ENCODE measurements at places on chromosomes 4 and X.

DNA sequence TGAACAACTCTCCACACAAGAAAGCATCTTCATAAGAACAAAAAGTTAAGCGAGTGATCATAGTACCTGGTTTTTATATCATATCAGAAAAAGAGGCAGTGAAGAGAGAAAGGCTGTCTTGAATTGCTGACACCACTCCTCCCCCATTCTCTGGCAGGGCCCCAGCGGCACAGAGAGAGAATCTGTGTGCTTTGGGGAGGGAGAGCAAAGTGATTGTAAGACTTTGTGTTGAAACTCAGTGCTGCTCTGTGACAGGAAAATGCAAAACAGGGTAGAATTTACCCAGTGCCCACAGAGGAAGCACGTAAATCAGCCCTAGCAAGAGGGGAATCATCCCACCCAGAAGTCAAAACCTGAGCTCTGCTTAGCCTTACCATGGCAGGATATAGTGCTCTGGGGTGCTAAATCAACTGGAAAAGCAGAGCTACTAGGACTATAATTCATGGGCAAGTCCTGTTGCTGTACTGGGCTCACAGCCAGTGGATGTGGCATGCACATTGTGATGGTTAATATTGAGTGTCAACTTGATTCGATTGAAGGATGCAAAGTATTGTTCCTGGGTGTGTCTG, 174.6 kb downstream of the PRR32 start:
- DNase-seq = no peak

- DNase-seq = no peak
These were observed 180.4 kb upstream of the RASGEF1B start for GRCh38 chr4:81652069-81652478.

DNA sequence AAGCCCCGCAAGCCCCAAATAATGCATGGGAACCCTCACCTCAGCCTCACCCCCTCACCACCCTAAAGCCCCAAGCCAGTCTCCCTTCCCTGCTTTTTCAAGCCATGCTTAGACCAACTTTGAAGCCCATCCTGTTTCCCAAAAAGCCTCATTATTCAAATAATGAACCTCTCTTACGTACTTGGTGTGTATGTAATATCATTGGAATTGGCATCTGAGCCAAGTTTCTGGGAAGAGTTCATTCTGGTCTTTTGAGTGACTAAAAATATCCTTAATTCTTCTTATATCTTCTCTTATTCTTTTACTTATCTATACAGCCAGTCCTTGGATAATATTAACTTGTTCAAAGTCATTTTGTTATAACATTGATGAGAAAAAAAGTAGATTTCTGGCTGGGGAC, 875.8 kb upstream of the SLIT2 start:
- DNase-seq = no peak

GRCh38 chrX:130772105-130772775, 130.8 kb downstream of the ENOX2 start:
- no peak for DNase-seq

- no peak for DNase-seq
These were observed at the start of gene EGFL6 for GRCh38 chrX:13569479-13570260. EGFL6 (plus strand) TSS chrX:13569601; CDS start chrX:13569862, 261 bp downstream.

- no peak for DNase-seq
These were observed 128.2 kb downstream of the SLC7A11 start for GRCh38 chr4:138113819-138114400.

DNA sequence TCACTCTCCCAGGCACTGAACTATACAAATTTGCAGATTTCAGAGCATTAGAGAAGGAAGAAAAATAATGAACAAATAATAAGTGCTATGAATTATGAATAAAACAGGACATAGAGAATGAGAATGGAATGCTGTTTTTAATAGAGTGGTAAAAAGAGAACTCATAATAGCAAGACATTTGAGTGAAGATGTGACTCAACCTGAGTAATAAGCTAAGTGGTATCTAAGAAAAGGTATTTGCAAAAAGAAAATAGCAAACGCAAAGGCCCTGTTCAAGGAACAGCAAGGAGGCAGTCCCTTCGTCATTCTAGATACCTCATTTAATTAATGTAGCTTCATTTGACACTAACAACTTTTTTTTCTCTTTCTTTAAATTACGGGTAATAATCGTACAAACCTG, 1910.0 kb upstream of the TENM3 start:
- DNase-seq = no peak

DNA sequence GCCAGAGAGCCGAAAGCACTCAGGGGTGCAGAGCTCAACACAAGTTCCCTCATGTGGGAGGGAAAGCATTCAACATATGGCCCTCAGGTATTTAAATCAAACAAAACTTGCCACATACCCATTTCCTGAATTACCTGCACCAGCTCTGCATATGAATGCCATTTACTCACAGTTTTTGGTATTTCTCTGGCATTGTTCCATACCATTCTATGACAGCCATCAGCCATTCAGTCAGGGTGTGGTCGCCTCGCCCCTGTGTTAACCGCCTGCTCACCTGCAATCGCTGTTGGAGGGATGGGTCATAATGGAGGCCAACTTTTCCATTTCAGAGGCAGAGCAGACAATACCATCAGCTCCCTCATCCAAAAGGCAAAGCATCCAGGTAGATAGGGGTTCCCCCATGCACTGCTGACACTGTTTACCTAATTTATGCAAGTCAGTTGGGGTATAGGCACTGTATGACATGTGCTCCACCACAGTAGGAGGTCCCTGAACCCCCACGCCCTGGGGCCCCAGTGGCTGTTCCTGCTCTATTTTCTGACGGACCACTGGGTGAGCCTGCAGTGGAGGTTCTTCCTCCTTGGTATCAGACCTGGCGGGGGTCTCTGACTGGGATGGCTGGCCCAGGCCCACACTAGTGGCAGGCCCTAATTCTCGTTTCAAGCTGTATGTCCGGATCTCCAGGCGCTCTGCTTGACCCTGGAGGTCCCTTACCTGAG, 227.1 kb downstream of the ADGRL3 start:
- DNase-seq = no peak

- peak; percentile 34 for DNase-seq
These were observed 44.9 kb downstream of the ANAPC4 start for GRCh38 chr4:25421816-25422525.

- DNase-seq = no peak
These were observed 455.3 kb downstream of the KCTD8 start for GRCh38 chr4:43993196-43993902.

- no peak for DNase-seq
These were observed 59.0 kb upstream of the ATP8A1 start for GRCh38 chr4:42715807-42716482.

DNA sequence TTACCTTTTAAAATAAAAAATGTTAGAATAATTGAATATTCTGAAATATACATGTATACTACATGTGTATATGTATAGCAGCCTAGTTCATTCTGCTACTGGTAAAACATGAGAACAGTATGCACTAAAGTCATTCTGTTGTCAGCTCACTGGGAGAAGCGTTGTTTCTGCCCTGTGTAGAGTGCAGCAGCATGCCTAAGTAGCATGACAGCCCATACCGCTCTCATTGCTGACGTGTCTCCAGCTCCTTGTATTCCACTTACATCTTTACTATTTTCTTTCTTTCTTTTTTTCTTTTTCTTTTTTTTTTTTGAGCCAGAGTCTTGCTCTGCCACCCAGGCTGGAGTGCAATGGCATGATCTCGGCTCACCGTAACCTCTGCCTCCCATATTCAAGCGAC, 90.7 kb downstream of the KLHL8 start:
- no peak for DNase-seq

DNA sequence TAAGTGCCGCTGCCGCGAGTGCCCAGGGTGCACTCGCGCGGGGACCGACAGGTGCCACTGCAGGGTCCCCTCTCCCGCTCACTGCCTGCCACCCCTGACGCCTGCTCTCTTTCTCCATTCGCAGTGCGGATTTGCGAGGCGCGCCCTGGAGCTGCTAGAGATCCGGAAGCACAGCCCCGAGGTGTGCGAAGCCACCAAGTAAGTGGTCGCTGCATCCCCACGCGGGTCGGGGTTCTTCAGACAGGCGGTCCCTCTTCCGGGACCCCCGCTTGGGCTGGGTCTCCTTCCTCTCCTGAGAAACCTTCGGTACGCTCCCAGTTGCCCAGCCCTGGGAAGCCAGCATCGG, 547 bp downstream of the GUCY1A1 start:
- DNase-seq = peak; percentile 86

DNA sequence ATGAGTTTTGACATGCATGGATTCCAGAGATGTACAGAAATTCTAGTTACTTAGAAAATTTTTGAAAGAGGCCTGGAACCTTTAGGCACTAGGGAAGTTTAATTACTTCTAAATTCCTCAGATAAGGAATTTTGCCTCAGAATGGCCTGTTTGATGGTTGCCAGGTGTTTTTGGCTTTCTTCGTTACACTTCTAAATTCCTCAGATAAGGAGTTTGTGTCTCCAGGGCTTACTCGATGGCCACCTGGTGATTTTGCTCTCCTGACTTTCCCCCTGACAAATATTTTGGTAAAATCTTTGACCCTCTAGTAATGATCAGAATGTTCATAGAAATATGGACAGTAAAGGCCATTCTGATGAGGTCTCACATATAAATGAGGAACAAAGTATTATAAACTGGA, 64.3 kb downstream of the BEX3 start:
- no peak for DNase-seq

- DNase-seq = no peak
These were observed 86.5 kb downstream of the PLAC1 start for GRCh38 chrX:134571796-134572195.

- no peak for DNase-seq
These were observed 37.9 kb upstream of the SORCS2 start for GRCh38 chr4:7154351-7154981.

DNA sequence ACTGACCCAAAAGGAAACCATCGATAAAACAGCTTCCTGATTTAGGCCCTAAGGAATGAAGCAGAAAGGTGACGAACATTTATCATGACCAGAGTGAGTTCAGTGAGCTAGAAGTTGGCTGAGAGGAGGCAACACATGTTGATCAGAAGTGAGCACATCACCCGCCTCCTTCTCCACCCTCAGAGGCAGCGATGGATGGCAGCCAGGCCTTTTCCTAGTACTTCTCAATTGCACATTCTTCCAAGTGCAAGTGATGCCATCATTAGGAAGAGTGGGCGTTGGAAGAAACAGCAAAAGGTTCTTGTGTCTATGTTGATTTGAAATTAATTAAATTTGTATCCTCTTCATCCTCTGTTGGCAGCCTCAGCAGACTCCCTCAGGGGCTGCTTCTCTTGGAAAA, 51.7 kb downstream of the TMEM154 start:
- no peak for DNase-seq

- DNase-seq = no peak
These were observed 61.9 kb upstream of the IRF2 start for GRCh38 chr4:184536065-184536880.

- no peak for DNase-seq
These were observed 117.0 kb upstream of the HS3ST1 start for GRCh38 chr4:11545651-11546050.

DNA sequence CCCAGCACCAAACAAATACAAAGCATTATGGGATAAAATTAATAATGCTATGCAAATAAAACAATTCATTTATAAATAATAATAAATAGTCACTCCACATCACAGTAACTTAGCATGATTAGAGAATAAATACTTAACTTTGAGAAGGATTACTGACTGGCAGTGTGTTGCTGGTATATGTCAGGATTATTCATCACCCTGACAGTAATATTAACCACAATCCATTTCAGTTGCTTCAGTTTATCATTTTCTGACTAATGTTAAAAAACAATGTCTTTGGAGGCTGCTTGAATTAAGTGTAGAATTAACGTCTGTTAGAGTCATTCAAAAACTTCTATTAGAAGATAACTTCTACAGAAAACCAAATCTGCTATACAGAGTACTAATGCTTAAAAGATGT, 124.1 kb upstream of the MAB21L2 start:
- no peak for DNase-seq

DNA sequence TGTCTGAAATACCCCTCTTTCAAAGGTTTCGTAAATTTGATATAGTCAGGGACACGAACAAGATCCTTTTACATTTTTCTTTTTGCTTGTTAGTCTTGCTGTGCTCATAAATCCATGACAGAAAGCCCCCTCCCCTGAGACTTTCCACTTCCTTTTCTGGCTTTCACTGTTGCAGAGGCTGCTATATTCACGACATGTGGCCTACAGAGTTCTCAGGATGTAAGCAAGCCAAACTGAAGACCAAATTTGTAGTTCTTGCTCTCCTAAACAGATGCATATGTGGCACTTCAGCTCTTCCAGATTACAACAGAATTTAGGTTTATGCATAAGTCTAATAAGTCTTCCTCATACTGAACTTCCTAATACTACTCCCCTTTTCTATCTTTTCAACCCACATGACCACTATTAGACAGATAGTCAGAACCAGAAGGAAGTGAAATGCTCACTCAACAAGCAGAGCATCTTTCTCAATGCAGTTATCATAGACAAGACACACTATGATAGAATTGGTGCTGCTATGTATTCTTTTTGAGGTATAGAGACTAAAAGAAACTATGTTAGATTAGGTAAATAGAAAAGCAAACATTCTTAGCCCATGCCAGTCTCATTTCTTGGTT, 15.0 kb downstream of the BTK start:
- no peak for DNase-seq

GRCh38 chr4:157776930-157777528, 395.8 kb downstream of the GASK1B start:
- no peak for DNase-seq

GRCh38 chr4:129446074-129446473, 350.1 kb downstream of the C4orf33 start:
- DNase-seq = no peak

GRCh38 chrX:25020905-25021449, 5.2 kb upstream of the ARX start:
- DNase-seq = no peak

DNA sequence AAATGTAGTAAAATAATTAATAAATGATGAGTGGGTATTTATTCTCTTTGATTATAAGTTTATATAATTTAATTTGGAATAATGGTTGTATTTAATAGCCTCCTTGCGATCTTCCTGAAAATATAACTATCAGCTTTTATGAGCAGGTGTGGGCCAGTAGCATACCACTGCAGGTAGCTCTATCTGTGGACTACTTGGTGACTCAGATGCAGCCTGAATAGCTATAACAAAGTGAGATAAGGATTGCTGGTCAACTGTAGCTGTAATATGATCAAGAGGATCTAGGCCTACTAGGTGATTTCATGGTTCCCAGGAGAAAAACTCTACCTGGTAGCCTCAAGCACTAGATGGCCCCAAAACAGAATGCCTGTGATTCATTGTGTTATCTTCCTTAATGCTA, 47.1 kb upstream of the BMP15 start:
- no peak for DNase-seq

- no peak for DNase-seq
These were observed 33.7 kb downstream of the AFF1 start for GRCh38 chr4:86968547-86968946.

DNA sequence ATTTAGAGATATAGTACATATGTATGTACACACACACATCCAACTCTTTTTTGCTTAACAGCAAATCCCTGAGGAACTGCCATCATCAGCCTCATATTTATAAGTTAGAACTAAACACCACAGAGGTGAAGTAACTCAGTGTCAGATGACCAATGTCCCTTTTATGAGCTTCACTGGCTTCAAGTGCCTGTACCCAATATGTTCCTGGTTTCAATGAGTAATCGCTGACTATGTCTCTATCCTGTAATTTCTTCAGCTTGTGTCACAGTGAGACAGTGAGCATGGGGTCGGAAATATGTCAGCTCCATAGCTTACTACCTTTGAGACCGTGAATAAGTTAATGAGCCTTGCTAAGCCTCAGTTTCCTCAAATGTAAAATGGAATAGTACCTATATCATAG, 136.2 kb upstream of the RASGEF1B start:
- DNase-seq = no peak

GRCh38 chrX:151741606-151742005, 7.1 kb downstream of the CNGA2 start:
- no peak for DNase-seq

Measured in hematopoietic multipotent progenitor cell (in vitro differentiated cells).